NCI-H226 (cell line): ENCODE measurements at places on chromosomes 12 and 14.
A peak's percentile ranks its signal among the peaks of the same experiment; 100 is the strongest.

GRCh38 chr12:107368586-107368985 lies 275.2 kb upstream of the CRY1 start:
- DNase-seq = no peak

- DNase-seq = no peak
These were observed 72.6 kb downstream of the LRP6 start for GRCh38 chr12:12194206-12194605.

- DNase-seq = no peak
These were observed 187.7 kb downstream of the PHETA1 start for GRCh38 chr12:111181143-111181726.

GRCh38 chr12:116996093-116996492 lies 85.3 kb downstream of the FBXW8 start:
- no peak for DNase-seq

- peak; percentile 7 for DNase-seq
These were observed 56.2 kb downstream of the PPHLN1 start for GRCh38 chr12:42382013-42382696.

GRCh38 chr14:103072595-103073366 lies 11.2 kb upstream of the LBHD2 start:
- DNase-seq = no peak
